GM13977 (cell line): ENCODE measurements at places on chromosomes 11 and 22.

GRCh38 chr11:96229354-96229977 lies 113.5 kb downstream of the MAML2 start:
- no peak for DNase-seq

DNA sequence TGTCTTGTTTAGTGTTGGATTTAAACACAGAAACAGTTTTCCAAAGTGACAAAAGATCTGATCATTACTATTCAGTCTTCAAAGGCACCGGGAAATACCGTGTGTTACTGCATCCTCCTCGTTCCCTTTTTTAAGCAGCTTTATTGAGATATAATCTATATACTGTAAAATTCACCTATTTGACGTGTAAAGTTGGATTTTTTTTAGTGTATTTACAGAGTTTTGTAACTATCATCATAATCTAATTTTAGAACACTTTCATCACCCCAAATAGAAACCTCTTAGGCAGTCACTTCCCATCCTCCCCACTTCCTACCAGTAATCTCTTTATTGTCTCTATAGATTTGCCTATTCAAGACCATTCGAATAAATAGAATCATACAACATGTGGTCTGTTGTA lies 1.4 kb downstream of the ANO5 start:
- no peak for DNase-seq

GRCh38 chr11:71532036-71532610 lies 5.1 kb downstream of the KRTAP5-7 start:
- no peak for DNase-seq

- no peak for DNase-seq
These were observed 8.5 kb downstream of the SIPA1 start for GRCh38 chr11:65646288-65646957.

DNA sequence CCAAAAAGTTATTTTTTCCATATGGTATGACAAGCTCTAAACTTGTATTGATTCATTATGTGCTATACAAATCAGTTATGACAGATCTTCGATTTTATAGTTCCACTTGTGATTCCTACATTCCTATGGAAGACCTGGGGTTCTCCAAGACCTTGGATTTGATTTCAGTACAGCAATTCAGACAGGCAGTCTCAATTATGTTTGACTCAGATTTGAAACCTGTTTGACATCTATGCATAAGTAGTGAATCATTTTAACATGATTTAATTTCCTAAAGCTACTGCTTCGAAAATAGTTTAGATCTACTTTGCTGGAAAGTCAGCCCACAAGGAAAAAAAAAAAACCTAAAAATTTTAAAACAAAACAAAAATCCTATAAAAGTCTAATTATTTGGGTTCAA lies 820.4 kb downstream of the LUZP2 start:
- DNase-seq = no peak

- DNase-seq = no peak
These were observed 70.8 kb downstream of the RAB38 start for GRCh38 chr11:88104408-88104807.

DNA sequence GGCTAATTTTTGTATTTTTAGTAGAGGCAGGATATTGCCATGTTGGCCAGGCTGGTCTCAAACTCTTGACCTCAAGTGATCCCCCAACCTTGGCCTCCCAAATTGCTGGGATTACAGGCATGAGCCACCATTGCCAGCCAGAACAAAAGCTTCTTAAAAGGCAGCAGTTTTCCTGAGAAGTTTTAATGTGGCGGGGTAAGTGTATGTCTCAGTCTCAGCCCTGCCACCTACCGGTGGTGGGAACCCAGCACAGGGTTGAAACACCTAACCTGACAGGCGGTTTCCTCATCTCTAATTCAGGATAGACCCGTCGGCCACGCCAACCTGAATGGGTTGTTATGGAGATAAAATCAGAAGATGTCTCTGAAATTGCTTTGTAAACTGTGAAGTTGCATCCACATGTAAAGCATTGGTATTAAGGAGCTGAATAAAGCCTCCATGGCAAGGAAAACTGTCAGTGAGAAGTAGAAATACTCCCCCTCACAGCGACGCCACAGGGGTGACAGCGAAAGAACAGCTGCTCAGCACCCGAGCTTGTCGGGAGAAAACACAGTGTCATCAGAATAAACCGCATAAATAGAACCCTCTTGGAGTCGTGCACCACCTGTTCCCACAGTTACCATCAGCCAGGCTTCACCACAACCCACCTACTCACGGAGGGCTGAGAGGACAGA lies 165.9 kb upstream of the NCAM1 start:
- peak; percentile 66 for DNase-seq

GRCh38 chr22:50304528-50305392 lies 2.7 kb downstream of the PLXNB2 start:
- DNase-seq = no peak

DNA sequence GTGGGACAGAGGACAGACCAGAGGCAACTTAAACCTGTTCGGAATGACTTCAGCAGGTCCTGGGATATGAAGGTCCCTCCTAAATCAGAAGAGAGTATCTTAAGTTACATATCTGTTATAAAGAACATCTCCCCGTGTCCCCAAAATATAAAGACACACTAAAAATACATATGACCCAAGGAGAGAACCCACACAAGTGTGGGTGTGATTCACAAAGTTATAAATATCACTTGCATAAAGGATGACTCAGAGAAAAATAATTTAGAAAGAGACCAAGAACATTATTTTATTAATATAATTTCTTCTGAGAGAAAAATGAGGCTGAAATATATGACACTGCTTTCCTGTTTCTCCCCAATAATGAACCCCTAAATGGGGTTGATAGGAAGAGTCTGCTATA lies 14.2 kb downstream of the OR5B21 start:
- no peak for DNase-seq

DNA sequence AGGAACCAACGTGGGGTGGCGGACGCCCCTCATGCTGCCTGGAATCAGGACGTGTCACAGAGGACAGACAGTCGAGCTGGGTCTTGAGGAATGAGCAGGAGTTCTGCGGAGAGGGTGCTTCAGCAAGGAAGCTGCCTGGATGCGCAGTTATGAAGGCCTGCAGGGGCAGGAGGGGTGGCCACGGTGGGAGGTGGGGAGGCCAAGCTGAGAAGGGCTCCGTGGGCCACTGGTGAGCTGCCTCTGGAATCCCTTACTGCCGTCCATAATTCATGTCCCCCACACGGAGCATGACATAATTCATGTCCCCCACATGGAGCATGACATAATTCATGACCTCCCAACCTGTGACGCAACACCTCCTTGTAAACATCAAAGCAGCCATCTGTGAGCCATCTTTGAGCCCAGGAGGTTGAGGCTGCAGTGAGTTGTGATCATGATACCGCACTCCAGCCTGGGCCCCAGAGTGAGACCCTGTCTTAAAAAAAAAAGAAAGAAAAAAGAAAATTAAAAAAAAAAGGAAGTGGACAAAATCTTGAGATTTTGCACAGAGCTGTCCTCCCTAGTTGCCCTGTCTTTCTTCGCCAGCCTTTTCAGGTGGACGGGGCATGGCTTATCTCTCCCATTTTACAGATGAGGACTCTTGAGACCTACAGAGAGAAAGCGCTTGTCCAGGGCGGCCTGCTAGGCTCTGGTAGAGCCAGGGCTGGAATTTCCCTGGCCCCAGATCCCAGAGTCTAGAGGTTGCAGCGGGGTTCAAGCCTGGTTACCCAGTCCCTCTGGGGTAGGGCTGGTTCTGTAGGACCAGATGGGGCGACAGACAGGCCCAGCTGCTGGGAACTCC lies 24.3 kb upstream of the PICK1 start:
- no peak for DNase-seq

DNA sequence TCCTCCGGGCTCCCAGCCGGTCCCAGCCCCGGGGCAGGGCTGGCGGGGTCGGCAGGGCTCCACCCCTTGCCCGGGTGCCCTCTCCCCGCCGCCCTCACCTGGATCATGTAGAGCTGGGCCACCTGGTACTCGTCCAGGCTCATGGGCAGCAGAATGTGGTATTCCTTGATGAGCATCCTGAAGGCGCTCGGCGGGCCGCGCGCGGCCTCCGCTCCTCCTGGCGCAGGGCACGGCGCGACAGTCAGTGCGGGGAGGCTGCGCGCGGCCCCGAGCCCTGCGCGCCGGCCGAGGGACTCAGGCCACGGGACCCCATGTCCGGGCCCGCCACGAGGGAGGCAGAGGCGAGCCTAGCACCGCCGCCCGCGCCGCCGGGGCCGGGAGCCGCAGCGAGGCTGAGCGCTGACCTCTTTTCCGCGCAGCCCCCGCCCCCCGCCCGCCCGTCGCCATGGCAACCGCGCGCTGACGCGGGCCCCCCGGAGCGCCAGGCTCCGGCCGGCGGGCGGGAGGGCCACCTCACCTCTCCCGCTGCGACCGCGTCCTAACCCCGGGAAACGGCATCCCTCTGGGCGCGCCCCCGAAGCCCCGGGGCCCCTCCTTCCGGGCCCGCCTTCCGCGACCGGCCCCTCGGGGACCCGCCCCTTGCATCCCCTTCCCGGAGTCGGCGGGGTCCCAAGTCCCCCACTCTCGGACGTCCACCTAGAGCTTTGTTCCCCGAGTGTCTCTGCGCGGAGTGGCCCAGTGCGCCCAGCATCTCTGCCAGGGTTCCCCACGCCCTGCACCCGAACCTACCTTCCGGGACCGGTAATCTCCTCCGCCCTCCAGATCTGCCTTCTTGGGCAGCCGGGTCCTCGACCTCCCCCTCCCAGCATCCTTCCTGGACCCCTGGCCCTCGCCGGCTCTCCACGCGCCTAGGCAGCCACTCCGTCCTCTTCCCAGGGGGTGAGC lies 886 bp downstream of the PITPNM1 start:
- peak; percentile 80 for DNase-seq

GRCh38 chr11:112555491-112556364 lies 295.1 kb upstream of the PLET1 start:
- DNase-seq = peak; percentile 57

DNA sequence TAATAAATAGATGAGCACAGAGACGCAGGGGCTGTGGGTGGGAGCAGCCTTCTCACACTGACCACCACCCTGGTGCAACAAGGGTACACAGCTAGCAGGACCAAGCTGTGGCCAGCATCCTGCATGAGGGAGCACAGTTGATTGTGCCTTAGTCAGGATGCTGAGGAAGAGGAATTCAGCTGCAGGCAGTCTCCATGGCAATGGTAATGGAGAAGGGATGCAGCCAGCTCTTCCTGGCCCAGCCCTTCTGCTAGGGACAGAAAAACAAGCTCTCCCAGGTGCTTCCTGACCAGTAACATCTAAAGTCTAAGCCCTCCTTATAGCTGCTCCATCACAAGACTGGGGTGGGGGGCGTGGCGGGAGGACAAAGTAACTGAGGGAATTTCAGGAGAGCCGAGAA lies 363.5 kb downstream of the BUD13 start:
- no peak for DNase-seq

DNA sequence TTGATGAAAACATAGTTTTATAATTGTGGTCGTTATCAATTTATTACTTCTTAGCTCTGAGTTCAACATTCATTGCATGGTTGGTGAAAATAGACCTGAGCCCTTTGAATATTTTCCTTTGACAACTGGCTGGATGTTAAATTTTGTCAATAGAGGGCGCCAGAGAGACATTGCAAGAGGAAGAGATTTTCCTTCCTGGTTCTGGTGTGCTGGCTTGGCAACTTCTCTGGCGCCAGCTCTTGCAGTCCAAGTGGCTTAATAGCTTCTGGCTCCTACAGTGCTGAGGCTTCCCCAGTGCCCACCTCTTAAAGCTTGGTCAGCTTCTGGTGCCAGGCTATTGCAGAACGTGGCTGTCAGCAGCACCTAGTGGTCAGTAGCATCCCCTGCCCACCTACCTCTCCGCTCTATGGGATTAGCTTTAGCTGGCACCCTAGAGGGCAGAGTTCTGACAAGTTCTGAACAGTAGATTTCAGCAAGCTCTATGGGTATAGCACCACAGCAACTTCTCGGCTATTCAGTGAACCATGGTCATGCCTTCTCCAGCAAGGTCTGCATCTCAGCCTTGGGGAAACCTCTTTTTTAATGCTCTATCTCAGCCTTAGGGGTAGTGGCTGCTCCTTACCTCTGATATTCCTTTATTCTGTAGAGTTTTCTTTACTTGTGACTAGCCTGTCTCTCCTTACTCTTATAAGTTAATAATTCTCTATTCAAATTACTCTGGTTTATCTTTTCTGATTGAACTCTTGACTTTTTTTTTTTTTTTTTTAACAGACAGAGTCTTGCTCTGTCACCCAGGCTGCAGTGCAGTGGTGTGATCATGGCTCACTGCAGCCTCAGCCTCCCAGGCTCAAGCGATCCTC lies 59.4 kb downstream of the ACER3 start:
- DNase-seq = peak; percentile 50

DNA sequence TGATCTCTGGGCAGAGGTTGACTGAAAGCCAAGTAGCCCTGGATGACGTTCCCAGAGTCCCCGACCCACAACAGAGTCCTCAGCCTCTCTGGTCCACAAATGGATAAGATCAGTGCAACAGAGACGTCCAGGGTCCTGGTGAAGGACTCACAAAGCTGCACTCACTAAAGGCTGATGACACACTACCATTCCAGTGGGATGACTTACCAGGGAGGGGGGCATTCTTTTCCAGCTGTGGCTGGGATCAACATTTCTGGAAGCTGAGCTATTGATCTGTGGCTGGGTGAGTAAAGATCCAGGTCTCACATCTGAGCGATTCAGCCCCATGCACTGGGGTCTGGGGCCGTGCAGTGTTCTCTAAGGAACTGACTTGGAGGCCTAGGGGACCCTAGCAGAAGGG lies 296.2 kb downstream of the NTM start:
- DNase-seq = no peak

GRCh38 chr11:123166071-123166559 lies 28.9 kb downstream of the CLMP start:
- no peak for DNase-seq

GRCh38 chr11:113668255-113668654 lies 37.9 kb downstream of the TMPRSS5 start:
- DNase-seq = no peak

DNA sequence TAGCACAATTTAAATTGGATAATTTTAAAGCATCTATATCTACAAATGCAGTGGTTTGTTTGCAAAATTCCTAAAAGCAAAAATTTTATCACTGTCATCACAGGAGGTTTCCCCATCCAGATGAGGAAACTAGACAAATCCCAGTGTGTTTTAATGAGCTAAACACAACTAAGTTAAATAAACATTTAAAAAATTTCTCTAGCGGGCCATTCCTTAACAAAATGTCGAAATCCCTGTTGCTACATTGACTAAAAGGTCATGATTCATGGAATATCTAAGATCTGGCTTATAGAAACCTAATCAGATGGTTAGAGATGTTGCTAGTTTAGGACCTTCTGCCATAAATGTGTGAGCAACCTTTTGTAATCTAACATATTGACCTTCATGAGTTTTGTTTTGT lies 107.3 kb upstream of the BDNF start:
- DNase-seq = no peak

DNA sequence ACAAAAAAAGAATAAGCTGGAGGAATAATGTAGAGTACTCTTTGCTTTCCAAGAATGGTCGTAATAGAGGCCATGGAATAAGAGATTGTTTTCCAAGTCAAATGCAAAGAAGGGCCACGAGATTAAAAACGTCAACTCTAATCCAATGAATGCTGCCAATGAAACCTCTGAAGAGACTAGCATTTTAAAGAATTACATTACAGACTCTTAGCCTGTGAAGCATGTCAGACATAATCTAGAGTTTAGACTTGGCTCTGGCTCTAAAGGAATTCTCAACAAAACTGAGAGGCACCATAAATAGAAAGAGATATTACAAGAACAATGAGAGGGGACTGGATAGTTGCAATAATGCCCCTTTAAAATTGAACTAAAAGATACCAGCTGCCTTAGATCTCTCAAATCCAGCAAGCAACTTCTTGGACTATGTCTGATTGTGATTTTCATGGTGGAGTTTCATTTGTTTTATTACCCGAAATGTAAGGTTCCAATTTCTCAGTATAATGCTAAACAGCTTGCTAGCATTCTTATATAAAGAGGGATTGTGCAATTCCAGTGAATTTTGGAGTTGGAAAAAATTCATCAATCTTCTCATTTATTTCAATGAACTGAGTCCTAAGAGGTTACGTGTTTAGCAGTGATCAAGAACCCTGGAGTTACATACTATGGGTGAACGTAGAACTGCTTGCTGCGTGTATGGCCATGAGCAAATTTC lies 5.6 kb downstream of the ETS1 start:
- no peak for DNase-seq
